A549 treated with CpdA at 1 μM for 4 hours (cell line): ENCODE measurements at places on chromosomes 5 and 9. TPM values are rescaled to one million over a fixed set of nuclear protein-coding genes. Genes with fewer than 3 reads are reported as not detected.

Gene IL4
- not detected in 5 replicates for total RNA-seq

Gene IRX1
- total RNA-seq: not detected in 5 replicates

Gene RNF183
- total RNA-seq: not detected in 5 replicates

Gene THBS4
- total RNA-seq: 0.06 to 0.14 TPM in 2 of 5 replicates, not detected in the others

Gene UNC13B
- 8.7 to 9.8 TPM (median 9.5 TPM) in 5 replicates for total RNA-seq

Gene GRIA1
- total RNA-seq: not detected in 5 replicates

Gene TRIM36
- total RNA-seq: 1.5 to 1.7 TPM (median 1.7 TPM) in 5 replicates

Gene BSPRY
- total RNA-seq: 0.06 to 0.12 TPM (median 0.07 TPM) in 3 of 5 replicates, not detected in the others

Gene CDC20B
- total RNA-seq: 0.07 to 0.16 TPM (median 0.12 TPM) in 5 replicates

Gene SLC25A48
- total RNA-seq: 0.13 to 0.17 TPM in 2 of 5 replicates, not detected in the others

Gene SPINK5
- total RNA-seq: not detected in 5 replicates

Gene HAND1
- total RNA-seq: 0.14 to 0.27 TPM (median 0.20 TPM) in 5 replicates

Gene EIF4E1B
- not detected in 5 replicates for total RNA-seq

Gene CCDC69
- 1.5 to 2.1 TPM (median 1.6 TPM) in 5 replicates for total RNA-seq

Gene PTPN3
- 13.3 to 17.1 TPM (median 15.5 TPM) in 5 replicates for total RNA-seq

Gene ORM2
- total RNA-seq: not detected in 5 replicates

Gene FIBCD1
- total RNA-seq: 9.2 to 14.4 TPM (median 12.4 TPM) in 5 replicates

Gene FREM1
- not detected in 5 replicates for total RNA-seq

Gene PCDHA10
- 0.01 to 0.02 TPM in 2 of 5 replicates, not detected in the others for total RNA-seq

Gene RNF224
- total RNA-seq: 0.10 to 0.24 TPM (median 0.20 TPM) in 5 replicates

Gene C1QTNF2
- total RNA-seq: 0.14 to 0.16 TPM (median 0.15 TPM) in 4 of 5 replicates, not detected in the other

Gene MARCHF3
- 0.59 to 1.2 TPM (median 0.89 TPM) in 5 replicates for total RNA-seq

Gene CFAP77
- 0.08 to 0.28 TPM (median 0.10 TPM) in 3 of 5 replicates, not detected in the others for total RNA-seq

Gene C5orf58
- not detected in 5 replicates for total RNA-seq

Gene CER1
- not detected in 5 replicates for total RNA-seq

Gene KCNT1
- total RNA-seq: not detected in 5 replicates

Gene CDH9
- not detected in 5 replicates for total RNA-seq

Gene GRM6
- total RNA-seq: not detected in 5 replicates

Gene EGFLAM
- 0.08 to 0.11 TPM in 2 of 5 replicates, not detected in the others for total RNA-seq

Gene GRPEL2
- total RNA-seq: 7.2 to 8.8 TPM (median 7.5 TPM) in 5 replicates

Gene CCDC171
- 0.34 to 0.45 TPM (median 0.41 TPM) in 5 replicates for total RNA-seq
